ENCODE measurements at places on chromosomes 5 and 9.

- DNase-seq: no peak
Observed at GRCh38 chr5:76556511-76557221, 66.5 kb downstream of the F2RL2 start.

DNA sequence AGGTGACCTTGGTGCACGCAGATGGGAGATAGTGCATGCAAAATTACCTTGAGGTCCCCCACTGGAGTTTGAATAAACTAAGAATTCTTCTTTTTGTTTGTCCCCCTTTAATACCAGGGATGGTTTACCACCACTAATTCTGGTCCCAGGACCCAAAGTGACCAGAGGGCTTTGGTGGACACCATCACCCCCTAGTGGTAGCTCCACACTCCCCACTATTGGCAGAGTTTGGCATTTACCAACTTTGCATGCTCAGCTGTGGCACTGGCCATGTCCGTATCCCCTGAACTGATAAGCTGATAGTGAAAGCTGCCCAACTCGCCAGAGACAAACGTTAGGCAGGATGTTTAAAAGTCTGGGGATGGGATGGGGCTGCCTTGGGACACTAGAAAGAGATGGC lies 3.3 kb downstream of the ASTN2 start:
- DNase-seq: no peak

GRCh38 chr5:106720367-106720766 lies 950.4 kb downstream of the EFNA5 start:
- DNase-seq: no peak

GRCh38 chr5:178536541-178537466 lies 53.4 kb downstream of the COL23A1 start:
- DNase-seq: no peak

- DNase-seq: no peak
Observed at GRCh38 chr9:117278020-117278419, 136.8 kb downstream of the ASTN2 start.

- no peak for DNase-seq
Observed at GRCh38 chr9:79007701-79008483, 563.9 kb upstream of the TLE4 start.

DNA sequence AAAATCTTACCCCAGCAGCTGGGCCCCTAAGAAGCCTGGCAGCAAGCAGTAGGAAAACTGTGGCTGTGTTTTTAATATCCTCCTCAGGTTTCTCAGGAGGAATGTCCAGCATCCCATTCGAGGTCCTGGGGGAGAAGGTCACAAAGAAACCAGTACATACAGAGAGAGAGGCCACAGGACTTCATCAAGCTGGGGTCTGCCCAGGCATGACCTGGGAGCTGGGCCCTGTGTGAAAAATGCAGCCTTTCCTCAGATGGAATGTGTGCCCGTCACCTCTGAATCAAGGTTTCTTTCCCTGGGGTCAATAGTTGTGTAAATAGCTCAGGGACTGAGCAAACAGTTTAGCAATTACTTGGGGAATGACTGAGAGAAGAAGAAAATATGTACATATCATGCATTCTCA lies 33.9 kb upstream of the RAD23B start:
- DNase-seq: no peak

DNA sequence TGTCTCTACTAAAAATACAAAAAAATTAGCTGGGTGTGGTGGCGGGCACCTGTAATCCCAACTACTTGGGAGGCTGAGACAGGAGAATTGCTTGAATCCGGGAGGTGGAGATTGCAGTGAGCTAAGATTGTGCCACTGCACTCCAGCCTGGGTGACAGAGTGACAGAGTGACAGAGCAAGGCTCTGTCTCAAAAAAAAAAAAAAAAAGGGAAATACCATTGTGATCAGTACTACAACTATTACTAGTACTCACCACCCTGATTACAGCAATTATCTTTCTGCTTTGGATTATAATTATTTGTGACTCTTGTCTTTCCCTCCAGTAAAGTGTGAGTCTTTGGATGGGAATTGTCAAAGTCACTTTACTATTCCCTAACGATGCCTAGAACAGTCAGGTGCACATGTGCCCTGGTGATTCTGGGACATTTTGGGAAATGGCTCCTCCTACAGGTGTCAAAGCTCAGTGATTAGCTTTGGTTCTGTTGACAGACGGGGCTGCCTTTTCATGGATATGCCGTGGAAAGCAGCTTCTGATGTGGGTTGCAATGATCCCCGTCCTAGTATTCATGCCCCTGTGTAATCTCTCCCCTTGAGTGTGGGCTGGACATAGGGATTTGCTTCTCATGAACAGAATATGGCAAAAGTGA lies 31.8 kb upstream of the FRRS1L start:
- no peak for DNase-seq

DNA sequence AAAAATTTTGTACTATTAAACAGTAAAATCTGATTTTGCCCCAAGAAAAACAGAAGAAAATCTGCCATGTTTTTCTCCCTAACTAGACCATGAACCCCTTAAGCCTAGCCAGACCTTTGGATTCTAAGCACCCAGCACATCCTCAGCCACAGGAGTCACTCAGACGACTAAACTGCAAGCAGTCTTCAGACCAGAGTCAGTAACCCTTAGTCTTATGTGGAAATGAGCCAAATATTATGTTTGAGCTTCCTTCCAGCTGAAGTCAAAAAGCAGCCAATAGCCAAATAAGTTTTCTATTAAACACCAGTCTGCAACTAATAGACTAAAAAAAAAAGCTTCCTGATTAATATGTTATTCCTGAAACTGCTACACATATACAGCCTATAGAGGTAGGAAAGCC lies 47.4 kb downstream of the GOLPH3 start:
- DNase-seq: no peak

GRCh38 chr5:134585966-134586365 lies 46.7 kb downstream of the SAR1B start:
- no peak for DNase-seq

DNA sequence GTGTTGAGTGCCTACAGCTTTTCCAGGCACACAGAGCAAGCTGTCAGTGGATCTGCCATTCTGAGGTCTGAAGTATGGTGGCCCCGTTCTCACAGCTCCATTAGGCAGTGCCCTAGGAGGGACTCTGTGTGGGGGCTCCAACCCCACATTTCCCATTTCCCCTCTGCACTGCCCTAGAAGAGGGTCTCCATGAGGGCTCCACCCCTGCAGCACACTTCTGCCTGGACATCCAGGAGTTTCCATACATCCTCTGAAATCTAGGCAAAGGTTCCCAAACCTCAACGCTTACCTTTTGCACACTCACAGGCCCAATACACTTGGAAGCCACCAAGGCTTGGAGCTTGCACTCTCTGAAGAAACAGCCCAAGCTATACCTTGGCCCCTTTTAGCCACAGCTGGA lies 131.3 kb downstream of the DEPDC1B start:
- DNase-seq: no peak

DNA sequence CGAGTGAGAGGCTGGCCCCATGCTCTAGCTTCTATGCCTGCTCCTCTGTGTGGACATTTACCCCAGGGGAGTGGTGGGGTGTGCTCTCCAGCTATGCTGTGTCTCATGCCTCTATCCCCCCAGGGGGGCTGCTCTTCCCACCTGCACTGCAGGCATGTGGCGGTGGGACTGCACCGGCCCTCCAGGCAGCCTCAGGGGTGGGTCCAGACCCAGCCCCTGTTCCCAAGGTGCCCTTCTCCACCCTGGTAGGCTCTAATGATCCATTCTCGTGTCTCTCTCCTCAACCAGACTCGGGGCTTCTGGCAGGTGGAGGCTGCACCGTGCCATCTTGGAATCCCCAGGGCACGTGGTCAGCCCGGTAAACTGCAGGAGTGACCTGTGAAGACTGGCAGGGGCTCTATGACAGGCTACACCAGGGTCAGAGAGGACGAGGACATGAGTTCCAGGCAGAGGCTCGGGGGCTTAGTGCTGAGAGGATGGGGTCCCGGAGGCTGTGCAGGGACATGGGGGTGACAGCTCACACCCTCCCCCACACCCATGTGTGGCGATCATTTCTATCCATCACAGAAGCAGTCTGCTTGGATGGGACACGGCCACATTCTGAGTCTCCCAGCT lies 22.7 kb upstream of the COL5A1 start:
- DNase-seq: no peak

DNA sequence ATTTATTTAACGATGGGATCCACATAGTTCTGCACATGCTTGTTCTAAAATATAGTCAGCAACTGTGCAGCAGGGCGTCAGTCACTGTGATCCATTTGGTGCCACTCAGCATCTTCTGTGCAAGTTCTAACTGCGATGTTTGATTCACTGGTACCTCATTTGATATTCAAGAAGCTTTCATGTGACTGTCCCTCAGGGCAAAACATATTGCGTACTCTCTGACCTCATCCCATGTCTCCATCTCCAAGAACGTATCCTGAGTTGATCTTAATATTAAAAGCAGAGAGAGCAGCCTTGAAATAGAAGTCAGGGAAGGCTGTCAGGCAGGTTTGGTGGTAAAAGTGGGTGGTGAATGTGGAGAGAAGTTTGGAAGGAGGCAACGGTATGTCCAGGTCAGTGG lies 116.5 kb upstream of the ATP10B start:
- no peak for DNase-seq

DNA sequence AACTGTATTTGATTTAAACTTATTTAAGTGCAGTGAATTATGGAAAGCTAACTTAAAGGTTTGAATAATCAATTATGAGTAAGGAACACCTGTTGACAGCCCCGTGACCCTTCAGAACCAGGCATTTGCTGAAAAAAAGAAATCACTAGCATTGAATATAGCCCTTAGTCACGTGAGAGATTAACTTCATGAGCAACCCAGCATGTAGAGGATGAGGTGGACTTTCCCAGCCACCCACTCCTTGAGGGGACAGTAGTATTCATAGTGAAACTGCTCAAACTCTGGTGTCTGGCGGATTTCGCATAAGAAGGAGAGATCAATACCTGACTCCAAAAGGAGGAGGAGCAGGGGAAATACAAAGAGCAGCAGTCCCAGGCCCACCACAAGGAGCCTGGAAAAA lies 184.8 kb upstream of the RASEF start:
- no peak for DNase-seq

DNA sequence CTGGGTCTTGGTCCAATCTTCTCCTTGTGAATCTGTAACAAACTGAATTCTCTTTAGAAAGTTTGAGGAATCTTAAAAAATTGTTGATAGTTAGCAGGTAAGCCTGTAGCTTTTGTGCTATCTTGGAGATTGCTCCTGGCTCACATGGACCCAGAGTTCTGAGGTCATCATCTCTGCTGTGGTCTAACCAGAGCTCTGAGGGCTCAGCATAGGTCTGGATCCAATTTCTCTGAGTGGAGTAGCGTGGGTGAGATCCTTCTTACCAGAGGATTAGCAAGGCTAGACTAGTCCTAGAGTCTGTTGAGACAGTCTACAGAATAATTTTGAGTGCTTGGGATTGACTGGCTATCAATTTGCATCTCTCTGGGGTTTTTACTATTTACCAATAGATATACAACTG lies 60.5 kb upstream of the IL6ST start:
- no peak for DNase-seq

GRCh38 chr5:156367597-156367996 lies 40.6 kb downstream of the SGCD start:
- DNase-seq: no peak

- DNase-seq: no peak
Observed at GRCh38 chr5:55621229-55621628, 86.5 kb upstream of the PLPP1 start.

GRCh38 chr5:164053123-164053522 lies 547.7 kb downstream of the MAT2B start:
- no peak for DNase-seq

- DNase-seq: no peak
Observed at GRCh38 chr9:129328355-129329042, 150.4 kb upstream of the IER5L start.

- DNase-seq: no peak
Observed at GRCh38 chr9:126743041-126743440, 61.8 kb upstream of the ZBTB43 start.

Measured in activated gamma-delta T cell treated with Interleukin-2 at 50 U/mL for 16 hours (primary cell).